Stimulated activated CD4-positive, alpha-beta T cell treated with anti-CD3 and anti-CD28 coated beads, Interleukin-1b, Interleukin-23, amount 100 ng/mL, for 1 hour (primary cell): ENCODE measurements at places on chromosomes 16 and 17.

DNA sequence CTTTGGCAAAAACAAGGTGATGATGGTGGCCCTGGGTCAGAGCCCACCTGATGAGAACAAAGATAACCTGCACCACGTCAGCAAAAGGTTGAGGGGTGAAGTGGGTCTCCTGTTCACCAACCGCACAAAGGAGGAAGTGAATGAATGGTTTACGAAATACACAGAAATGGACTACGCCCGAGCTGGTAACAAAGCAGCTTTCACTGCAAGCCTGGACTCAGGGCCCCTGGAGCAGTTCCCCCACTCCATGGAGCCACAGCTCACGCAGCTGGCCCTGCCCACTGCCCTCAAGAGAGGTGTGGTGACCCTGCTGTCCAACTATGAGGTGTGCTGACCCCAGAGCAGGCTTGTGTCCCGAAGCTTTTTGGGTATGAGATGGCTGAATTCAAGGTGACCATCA is 29.7 kb upstream of the DLX4 start:
- DNase-seq = no peak

DNA sequence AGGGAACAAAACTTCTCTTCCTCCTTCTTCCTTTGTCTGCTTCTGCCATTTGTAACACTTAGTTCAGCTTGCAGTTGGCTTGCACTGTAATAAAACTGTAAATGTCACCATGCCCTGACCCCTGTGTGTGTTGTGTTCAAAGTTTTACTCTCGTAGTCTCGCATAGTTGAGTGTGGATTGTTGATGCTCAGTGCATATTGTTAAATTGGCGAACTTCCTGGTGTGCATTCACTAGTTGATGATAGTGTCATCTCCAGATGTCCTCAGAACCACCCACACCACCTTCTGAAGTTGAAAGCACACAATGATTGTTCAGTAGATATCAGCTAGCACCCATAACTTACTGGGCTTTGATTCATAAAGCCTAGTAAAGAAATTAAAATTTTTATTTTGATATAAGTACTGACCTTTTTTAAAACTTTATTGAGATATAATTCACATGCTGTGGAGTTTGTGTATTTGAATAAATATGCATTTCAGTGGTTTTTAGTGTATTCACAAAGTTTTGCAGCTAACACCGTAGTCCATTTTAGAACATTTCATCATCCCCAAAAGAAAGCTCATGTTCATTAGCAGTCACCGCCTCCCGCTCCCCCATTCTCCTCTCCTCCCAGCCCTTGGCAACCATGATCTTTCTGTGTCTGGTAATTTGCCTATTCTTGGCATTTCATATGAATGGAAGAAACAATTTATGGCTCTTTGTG is 25.0 kb downstream of the USP10 start:
- no peak for DNase-seq

- DNase-seq = no peak
Measured at GRCh38 chr16:81601008-81601428, 156.4 kb downstream of the CMIP start.

- DNase-seq = no peak
Measured at GRCh38 chr16:80253741-80254140, 287.1 kb upstream of the DYNLRB2 start.

DNA sequence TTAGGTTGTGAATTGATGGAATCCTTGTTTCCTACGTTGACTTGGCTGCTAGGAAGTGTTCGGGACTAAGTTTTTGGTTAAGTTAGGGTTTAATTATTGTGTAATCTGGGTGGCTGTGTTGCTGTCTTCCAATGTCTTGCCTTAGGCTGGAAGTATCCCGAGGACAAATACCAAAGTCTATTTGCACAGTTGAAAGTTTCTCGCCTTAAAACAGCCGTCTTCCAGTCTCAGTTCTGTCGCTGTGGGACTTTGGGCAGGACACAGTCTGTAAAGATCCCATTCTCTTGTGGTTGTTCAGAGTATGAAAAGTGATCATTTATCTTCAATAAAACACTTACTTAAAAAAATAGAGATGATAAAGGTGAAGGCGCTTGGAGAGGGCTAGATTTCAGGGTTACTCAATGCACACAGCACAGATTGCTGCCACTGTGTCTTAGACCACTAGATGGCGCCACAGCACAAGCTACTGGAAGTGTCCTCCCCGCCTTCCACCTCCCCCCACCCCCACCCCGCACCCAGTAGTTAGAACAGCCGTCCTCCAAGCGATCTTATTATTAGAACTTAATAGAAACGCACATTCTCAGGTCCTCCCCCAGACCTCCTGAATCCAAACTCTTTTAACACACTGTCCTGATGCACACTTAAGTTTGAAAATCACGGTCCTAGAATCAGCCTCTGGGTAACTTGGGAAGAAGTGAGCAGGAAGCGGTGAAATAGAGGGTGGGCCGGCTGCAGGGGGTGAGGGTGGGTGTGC is 45.8 kb downstream of the AKAP1 start:
- peak; percentile 63 for DNase-seq

- DNase-seq = no peak
Measured at GRCh38 chr17:31754239-31754945, 104.7 kb downstream of the COPRS start.

DNA sequence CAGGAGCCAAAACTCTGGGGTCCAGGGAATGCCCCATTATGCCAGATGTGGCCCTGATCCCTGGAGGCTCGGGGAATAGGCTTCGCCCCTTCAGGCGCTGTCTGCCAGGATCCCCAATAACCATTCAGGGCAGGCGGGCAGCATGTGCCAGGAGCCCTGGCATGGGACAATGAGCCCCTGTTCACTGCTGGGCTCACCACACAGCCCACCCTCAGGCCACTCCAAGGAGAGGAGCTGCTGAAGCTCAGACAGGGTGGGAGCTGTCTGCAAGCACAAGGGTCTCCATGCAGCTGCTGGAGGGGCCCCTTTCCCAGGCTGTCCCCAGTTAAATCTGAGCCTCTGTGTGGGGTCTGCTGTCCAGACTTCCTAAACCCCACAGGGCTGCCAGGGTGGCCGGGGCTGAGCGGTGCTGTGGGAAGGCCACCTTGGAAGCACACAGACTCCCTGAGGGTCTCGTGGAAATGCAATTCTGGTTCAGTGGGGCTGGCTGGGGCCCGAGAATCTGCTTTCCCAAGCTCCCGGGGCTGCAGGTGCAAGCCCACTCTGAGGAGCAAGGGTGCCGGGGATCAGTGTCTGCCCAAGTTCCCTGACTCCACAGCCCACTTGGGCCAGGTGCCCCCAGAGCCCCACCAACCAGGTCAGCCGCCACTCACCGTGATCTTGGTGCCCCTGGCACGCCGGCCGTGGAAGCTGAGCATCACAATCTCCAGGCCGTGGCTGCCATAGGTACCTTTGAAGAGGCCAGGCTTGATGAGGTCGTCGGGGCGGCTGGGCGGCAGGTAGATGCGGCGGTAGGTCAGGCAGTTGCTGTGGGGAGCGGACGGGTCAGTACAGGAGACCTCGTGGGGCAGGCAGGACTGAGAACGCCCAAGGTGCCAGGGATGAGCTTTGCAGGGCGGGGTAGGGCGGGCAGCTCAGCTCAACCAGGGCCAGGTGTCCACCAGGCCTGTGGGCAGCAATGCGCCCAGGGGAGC is 17.7 kb upstream of the C16orf95 start:
- DNase-seq = no peak
